ENCODE measurements at places on chromosomes 5 and 9.

DNA sequence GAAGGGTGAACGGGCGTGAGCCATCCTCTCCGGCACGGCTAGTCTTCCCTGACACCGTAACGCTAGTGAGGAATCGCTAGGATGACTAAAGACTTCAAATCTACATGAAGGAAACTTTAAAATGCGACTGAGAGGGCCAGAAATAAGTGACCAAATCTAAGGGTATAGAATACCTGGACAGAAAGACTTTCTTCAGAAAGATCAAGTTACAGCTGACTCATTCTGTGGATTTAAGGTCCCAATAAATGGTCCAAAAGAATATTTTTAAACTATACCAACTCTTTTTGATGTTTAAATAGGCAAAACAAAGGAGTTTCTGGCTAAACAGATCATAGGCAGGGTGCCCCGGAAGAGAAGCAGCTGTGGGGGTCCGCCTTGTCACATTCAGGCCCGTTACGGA, 38.9 kb upstream of the CEP72 start:
- no peak for DNase-seq

GRCh38 chr5:32520972-32521371, 64.4 kb upstream of the SUB1 start:
- DNase-seq: no peak

- peak; percentile 72 for DNase-seq
Observed at GRCh38 chr5:36739751-36740221, 133.4 kb downstream of the SLC1A3 start.

GRCh38 chr5:109899163-109899535, 209.4 kb downstream of the MAN2A1 start:
- no peak for DNase-seq

GRCh38 chr5:179901462-179901861, 6.2 kb downstream of the TBC1D9B start:
- DNase-seq: no peak

- DNase-seq: no peak
Observed at GRCh38 chr9:125544988-125545651, 161.9 kb downstream of the MAPKAP1 start.

DNA sequence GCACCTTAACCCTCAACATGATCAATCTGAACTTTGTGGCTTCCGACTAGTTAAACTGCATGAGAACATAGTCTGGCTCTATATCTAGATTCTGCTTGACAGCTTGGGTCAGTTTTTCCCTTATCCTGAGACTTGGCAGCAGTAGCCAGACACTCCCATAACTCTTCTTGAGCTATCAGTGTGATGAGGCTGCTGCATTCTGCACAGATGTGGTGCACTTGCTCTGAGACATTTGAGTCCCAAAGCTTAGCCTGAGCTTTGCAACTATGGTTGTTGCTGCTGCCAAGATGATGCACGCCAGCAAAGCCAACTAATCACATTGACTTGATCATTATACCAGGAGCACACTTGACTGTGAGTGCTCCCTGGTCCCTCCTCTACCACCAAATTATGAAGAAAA, 36.2 kb downstream of the MOCS2 start:
- no peak for DNase-seq

Data from MV-4-11 (cell line).